ENCODE measurements at places on chromosomes 1 and 21.

- no peak for DNase-seq
Observed at GRCh38 chr1:215599418-215600074, 32.4 kb downstream of the KCTD3 start.

- DNase-seq = no peak
Observed at GRCh38 chr1:59990470-59990869, 63.9 kb upstream of the CYP2J2 start.

DNA sequence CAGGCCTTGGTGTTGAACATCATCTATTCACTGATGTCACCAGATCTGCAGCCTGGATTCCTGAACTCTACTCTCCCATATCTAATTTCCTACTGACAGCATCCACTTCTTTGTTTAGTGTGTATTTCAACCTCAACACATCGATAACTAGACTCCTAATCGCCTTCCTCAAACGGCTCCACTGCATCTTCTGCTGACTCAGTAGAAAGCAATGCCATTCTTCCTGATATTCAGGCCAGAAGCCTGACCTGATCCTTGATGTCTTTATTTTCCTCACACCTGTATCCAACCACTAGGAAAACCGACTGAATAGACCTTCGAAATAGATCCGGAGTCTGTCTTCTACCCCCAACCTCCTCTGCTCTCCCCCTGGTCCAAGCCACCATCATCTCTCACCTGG lies 466.9 kb downstream of the PCP4 start:
- DNase-seq = no peak

DNA sequence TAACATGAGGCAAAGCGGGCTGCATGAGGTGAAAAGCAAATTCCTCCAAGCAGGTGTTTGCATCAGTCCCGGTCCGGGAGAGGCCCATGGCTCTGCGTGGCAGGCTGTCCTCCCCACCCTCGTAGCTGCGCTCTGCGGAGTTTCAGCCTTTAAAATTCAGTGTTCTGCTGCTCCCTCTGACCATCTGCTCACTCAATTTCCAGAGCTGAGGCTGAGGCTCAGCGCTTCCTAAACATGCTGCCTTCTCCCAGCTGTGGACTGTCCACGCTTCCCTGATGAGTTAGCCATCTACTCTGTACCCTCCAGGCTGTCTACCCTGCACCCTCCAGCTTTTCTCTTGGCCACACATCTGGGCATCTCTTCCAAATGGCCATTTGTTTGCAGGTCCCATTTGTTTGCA lies 87.7 kb downstream of the KCNJ6 start:
- no peak for DNase-seq

DNA sequence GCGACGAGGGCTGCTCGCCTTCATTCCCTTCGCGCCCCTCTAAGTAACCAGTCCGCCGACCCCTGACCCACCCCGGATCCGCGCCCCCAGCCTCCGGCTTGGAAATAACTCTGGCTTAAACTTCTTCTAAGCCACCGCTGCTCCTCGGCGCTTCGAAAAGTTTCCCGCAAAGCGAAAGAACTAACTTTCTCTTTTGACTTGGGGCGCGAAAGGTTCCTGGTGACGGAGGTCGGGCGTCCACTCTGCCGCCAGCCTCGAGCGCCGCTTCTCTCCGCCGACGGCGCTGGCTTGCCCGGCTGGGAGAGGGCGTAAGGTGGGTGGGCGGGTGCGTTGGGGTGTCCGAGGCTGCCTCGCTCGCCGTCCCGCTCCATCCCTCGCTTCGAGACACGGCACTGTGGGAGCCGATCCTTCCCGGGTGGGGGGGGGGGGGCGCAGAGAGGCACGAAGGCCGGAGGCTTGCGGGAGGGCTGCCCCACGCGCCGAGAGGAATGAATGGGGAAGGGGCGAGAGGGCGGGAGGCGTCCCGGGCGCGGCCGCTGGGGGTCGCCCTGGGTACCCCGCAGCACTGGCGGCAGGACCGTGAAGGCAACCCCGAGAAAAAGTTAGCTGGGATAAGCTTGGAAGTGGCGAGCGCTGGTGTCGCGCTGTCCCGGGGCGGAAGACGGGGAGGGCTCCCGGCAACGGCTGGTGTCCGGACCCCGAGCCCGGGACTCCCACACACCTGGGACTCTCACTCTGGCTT lies 569 bp downstream of the ATF3 start:
- peak; percentile 53 for DNase-seq

DNA sequence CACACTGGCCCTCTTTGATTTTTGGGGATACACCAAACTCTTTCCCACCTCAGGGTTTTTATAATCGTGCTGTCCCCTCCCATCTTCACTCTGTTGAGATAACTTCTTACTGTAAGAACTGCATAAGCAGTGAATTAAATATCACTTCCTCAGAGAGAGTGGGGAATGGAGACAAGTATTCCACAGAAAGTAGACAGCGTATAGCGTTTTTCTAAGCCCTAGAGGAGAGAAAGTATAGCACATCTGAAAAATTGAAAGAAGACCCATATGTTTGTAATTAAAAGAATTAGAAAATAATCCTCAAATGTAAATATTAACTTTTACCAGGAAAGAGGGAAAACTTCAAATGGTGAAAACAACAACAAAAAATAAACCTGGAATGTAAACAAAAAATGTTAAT lies 67.3 kb downstream of the GPR161 start:
- no peak for DNase-seq

DNA sequence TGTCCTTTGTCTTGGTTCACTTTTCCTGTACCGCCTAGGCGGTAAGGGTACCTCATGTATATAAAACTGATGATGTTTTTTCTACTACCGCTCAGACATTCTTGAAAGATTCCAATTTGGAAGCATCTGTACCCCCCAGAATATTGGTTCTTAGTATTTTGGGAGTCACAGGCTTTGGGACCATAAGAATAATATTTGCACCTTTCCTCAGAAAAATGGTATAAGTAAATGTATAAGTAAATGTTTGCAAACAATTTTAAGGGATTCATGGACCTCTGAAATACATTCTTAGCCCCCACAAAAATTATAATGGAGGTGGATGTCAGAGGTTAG lies 677 bp downstream of the SRP9 start:
- DNase-seq = no peak

GRCh38 chr1:212769459-212770167 lies 22.0 kb downstream of the NSL1 start:
- no peak for DNase-seq

DNA sequence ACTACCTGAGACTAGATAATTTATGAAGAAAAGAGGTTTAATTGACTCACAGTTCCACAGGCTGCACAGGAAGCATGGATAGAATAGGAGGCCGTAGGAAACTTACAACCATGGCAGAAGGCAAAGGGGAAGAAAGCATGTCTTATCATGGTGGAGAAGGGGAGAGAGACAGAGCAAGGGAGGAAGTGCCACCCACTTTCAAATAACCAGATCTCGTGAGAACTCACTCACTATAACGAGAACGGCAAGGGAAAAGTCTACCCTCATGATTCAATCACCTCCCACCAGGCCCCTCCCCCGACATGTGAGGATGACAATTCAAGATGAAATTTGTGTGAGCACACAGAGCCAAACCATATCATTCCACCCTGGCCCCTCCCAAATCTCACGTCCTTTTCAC lies 4.7 kb upstream of the C21orf91 start:
- no peak for DNase-seq

- DNase-seq = no peak
Observed at GRCh38 chr1:90435351-90435750, 281.8 kb downstream of the BARHL2 start.

- DNase-seq = no peak
Observed at GRCh38 chr21:21057349-21058062, 59.3 kb downstream of the NCAM2 start.

DNA sequence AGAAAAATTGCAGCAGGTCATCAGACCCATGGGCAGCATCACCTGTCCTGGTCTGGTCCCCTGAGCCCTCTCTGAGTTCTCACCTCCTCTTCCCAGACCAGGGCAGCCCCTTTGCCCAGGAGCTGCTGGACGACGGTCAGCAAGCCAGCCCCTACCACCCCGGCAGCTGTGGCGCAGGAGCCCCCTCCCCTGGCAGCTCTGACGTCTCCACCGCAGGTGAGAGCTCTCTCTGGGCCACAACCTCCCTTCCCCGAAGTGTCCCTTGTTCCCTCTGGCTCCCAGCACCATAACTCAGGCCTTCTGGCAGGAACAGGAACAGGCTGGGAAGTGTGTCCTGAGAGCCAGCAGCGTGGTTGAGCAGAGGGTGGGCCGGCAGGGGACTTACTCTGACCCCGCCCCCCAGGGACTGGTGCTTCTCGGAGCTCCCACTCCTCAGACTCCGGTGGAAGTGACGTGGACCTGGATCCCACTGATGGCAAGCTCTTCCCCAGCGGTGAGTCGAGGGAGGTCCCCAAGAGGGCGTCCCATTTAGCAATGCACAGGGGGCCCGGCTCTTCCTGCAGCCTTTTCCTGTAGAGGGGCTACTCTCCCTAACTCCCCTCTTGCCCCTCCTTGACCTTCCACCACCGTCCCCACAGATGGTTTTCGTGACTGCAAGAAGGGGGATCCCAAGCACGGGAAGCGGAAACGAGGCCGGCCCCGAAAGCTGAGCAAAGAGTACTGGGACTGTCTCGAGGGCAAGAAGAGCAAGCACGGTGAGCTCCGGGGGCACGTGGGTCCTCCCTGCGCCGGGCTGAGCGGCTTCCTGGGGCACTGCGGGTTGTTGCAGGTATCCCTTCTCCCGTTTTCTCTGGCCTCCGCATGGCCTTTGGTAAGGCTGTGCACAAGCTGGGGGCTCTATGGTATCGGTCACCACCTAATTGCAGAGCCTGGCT lies 2.4 kb downstream of the ELF3 start:
- DNase-seq = no peak

GRCh38 chr1:6141592-6141991 lies 38.5 kb downstream of the CHD5 start:
- no peak for DNase-seq

DNA sequence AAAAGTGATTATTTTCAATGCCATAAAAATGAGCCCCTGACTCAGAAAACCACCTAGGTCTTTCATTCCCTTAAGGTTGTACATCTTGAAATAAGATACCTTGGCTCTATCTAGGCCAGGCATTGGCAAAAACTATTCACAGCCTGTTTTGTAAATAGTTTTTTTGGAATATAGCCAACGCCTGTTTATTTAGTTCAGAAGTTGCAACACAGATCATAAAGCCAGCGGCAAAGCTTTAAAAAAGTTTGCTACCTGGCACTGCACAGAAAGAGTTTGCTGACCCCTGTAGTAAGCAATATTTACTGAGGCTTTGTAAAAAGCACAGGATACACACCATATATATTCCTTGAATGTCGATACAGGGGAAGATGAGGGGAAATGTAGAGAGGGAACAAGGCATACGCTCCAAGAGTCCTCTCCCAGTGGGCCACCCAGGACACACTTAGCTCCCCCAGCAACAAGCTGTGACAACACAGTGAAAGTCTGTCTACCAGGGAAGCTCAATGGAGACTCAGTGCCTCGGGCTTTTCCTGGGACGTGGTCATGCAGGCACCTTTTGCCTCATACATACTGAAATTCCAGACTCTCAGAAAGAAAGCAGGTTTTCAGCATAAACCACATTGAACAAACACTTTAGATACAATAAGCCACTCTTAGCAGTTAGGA lies 20.5 kb downstream of the TARBP1 start:
- no peak for DNase-seq

DNA sequence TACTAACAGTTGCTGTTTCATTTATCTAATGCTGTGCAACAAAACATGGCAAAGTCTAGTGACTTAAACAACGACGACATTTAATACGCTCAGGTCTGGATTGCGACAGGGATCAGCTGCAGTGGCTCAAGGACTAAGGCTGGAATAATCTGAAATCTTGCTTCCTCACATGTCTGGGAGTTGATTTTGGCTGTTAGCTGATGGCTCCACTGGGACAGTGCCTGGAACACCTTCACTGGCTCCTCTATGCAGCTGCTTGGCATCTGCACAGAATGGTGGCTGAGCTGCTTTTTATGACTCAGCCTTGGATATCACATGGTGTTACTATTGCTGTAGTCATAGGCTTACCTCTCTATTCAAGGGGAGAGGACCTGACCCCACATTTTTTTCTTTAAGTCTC lies 24.0 kb upstream of the BTG3 start:
- DNase-seq = no peak

DNA sequence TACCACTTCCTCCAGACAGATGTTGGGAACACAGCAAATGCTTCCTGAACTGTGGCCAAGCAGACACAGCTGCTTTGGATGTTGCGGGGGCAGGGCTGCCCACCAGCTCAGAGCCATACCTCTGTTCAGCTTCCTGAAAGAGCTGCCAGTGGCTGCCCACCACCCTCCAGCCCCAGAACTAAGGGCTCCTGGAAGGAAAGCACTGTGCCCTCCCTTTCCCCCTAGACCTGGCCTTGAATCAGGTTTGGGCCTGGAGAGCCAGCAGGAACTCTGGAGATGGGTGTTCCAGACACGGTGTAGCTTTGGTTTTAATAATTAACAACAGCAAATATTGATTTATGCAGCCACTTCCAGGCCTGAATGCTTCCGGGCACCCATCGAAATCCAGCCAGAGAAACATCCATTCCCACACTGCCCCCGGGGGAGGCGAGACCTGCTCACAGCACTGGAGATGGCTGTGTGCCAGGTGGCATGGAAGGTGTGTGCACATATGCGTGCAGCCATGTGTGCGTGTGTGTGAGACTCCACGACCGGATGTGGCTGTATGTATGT lies 45.7 kb downstream of the RAP1GAP start:
- DNase-seq = no peak

DNA sequence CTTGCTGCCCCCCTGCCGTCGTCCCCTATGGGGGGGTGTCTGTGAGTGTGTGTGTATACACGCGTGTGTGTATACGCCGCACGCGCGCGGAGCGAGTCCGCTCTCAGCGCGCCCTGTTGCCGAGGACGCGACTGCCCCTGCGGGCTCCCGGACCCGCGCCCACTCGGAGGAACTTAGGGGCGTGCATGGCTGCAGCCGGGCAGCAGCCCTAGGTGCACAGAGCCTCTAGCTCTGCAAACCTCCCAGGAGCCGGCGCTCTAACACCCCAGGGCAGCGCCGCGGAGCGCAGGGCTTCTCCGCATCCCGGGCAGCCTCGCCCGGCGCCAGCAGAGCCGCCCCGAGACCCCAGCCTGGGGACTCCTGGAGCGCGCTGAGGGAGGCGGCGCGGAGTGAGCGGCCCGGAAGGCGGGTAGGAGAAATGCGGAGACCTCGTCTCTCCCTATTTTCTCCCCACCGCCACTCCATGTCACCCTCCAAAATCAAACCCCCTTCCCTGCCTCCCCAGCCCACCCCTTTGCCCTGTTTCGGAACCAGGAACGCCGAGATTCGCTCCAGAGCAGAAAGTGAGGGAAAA lies 574 bp downstream of the ITPKB start:
- DNase-seq = peak; percentile 33

DNA sequence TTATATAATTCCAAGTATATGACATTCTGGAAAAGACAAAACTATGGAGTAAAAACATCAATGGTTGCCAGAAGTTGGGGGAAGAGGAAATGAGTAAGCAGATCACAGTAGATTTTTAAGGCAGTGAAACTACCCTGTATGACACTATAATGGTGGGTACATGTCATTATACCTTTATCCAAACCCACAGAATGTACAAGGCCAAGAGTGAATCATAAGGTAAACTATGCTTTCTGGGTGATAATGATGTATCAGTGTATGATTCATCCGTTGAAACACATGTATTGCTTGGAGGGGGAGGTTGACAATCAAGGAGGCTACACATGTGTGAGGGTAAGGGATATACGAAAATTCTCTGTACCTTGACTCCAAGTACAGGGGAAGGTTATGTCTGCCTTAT lies 862.7 kb downstream of the PLA2G4A start:
- no peak for DNase-seq
